ENCODE measurements at places on chromosomes 3 and 15.
A peak's percentile ranks its signal among the peaks of the same experiment; 100 is the strongest.

DNA sequence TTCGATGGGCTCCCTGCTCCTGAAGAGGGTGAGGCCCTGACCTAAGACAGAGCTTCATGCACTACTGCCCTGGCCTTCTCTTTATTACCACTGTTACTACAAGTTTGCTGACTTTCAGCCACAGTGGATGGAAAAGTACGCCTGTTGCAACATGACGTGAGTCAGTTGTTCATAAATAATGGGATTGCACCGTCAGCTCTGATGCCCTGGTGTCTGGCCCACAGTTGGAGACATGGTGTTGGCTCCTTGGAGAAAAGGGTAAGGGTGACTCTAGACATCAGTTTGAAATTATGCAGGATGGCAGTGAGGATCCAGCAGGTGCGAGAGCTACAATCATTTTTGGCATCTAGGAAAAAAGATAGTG lies 5.5 kb downstream of the PAQR5 start:
- DNase-seq, result no peak

GRCh38 chr15:62365795-62366442 lies 200.8 kb upstream of the C2CD4B start:
- DNase-seq, result peak; percentile 53

DNA sequence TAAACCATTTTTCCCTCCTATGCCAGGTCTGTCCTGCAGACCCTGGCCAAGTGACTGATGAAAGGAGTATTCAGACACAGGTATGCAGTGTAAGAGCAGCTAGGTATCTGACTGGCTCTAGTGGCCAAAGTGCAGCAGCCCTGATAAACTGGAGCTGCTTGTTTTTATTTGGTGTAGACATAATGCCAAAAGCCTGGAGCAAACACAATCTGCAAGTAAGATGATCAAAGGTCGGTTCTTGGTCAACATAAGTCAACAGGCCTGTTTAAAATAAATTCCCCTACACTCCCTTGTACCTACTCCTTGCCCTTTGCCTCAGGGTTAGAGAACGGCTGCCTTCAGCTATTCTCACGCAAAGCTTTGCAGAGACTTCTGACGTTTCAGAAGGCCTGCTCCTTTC lies 1003.1 kb downstream of the ZPLD1 start:
- no peak for DNase-seq

- no peak for DNase-seq
Observed at GRCh38 chr3:45387636-45388348, 584 bp upstream of the LARS2 start.

GRCh38 chr3:171833789-171834460 lies 9.2 kb upstream of the TMEM212 start:
- peak; percentile 45 for DNase-seq

- no peak for DNase-seq
Observed at GRCh38 chr3:176351408-176351807, 845.9 kb downstream of the TBL1XR1 start.

- DNase-seq, result no peak
Observed at GRCh38 chr3:138796761-138797160, 38.0 kb downstream of the PIK3CB start.

GRCh38 chr3:150407808-150408220 lies 284 bp upstream of the TSC22D2 start:
- no peak for DNase-seq

DNA sequence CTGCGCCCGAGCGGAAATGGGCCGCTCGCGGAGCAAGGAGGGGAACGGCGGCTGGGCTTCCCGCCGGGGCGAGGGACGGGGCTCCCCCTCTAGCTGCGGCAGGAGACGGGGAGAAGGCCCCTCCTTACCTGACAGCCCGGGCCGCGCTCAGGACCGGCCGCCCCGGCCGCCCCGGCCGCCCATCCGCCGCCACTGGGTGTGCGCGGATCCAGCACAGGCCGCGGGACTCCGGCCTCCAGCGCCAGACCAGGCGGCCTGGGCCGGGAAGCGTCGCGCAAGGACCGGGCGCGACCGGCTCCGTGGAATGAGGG lies 296 bp downstream of the TPRA1 start:
- no peak for DNase-seq

- no peak for DNase-seq
Observed at GRCh38 chr15:79314811-79315210, 3.9 kb downstream of the TMED3 start.

- DNase-seq, result no peak
Observed at GRCh38 chr15:64637412-64637811, 138.0 kb downstream of the RBPMS2 start.

DNA sequence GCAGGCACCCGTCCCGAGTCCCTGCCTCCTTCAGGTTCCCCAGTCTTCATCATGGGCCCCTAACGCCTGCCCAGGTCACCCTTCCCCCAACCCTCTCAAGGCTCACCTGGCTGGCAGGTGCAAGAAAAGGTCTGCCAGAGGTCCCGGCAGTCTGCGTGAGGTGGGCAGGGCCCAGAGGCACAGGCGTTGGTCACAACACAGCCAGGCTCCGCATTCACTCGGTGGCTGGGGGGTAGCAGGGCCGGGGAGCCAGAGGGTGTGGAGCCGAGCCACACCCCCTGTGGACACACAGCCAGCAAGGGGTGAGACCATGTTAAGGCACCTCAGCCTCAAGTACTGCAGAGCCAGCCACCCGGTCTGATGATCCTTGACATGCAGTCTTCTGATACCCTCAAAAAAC lies 10.9 kb downstream of the CELSR3 start:
- no peak for DNase-seq

- DNase-seq, result no peak
Observed at GRCh38 chr3:102182162-102182561, 252.7 kb upstream of the ZPLD1 start.

- DNase-seq, result no peak
Observed at GRCh38 chr3:150790629-150791028, 27.7 kb upstream of the SIAH2 start.

DNA sequence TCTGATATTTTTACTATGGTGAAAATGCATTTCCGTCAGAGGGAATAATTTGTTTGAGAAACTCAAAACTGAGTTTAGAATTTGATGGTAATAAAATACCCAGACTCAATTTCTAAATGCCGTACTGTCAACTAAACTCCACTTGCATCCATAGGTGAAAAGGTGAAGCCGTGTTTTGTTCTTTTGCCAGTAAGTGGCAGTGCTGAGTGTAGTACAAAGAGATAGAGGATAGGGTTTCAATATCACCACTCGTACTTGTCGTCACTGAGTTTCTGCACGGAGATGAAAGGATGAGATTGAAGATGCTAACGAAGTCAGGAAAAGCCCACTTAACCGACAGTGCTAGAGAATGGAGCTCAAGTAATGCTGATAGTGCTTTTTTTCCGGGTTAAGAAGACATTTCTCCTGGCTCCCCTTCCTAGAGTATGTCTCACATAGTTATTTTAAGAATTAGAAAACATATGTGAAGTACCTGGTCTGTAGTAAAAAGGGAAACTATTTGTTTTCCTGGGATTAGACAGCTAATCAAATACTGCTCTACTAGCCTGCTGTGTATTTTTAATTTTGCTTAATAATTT lies 345.1 kb downstream of the IL5RA start:
- DNase-seq, result no peak

GRCh38 chr15:25718597-25718996 lies 144.5 kb downstream of the ATP10A start:
- DNase-seq, result no peak

GRCh38 chr3:72463083-72463482 lies 385.2 kb downstream of the SHQ1 start:
- DNase-seq, result no peak

DNA sequence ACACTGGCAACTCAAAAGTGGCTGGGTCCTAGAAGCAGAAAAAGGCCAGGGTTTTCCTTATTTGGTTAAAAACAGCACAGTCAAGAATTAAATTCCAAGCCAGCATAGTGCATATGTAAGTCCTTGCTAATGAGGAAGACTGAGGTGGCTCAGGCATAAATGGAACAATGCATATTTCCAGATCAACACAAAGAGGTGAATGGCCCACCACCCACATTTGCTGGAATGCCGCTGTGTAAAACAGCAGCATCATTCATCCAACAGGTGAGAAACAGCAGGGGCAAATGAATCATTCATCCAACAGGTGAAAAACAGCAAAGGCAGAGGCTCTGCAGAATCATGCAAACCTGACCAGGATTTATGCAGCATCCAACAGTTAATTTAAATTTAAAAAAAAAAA lies 32.9 kb downstream of the GPR176 start:
- no peak for DNase-seq

Data from COR-L47 (cell line).